ENCODE measurements at places on chromosomes 4 and X.

GRCh38 chr4:22416403-22416802, 99.5 kb downstream of the ADGRA3 start:
- no peak for DNase-seq

DNA sequence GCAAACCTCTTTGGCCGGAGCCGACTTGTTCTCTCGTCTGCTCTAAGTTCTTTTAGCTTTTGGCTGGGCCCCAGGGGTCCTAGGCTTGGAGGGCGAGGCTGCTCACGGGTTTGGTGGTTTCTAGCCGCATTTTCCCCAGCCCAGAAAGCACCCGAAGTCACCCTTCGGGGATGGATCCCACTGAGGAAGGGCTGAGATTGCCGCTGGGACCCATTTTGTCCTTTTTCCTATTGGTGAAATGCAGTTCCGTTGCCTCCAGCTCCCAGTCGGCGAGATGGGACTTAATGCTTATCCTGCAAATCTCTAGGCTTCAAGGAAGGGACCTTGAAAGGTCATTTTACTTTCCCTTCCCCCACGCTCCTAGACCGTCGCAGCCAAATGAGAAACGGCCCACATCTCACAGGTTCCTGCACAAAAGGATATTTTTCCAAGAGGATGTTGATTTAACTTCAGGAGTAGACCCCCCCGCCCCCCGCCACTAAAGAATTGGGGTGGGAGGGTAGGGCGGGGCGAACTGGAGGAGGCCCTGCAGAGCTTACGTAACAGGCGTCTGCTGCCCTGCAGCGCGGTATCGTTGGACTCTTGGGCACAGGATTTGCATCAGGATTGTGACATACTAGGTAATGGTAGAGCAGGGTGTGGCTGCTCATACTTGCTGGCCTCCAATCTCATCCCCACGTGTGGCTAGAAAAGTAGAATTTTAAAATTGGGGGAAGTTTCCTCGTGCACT, 564 bp downstream of the PGK1 start:
- peak; percentile 35 for DNase-seq

DNA sequence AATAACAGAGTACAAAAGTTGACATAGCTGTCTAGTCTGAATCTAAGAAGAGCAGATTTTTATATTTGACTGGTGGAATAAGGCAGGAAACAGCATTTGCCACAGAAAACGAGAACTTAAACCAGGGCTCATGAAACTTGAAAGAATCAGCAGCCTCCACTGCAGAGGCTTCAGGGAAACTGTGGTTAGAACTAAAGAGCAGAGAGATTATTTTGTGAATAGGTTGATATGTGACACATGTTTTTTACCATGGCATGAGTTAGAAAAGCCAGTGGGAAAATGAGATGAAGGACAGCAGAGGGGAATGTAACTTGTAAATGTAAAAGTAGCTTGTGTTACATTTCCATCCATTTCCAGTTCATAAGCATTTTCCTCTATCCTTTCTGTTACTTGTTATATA, 63.7 kb upstream of the CAMK2D start:
- DNase-seq: no peak

DNA sequence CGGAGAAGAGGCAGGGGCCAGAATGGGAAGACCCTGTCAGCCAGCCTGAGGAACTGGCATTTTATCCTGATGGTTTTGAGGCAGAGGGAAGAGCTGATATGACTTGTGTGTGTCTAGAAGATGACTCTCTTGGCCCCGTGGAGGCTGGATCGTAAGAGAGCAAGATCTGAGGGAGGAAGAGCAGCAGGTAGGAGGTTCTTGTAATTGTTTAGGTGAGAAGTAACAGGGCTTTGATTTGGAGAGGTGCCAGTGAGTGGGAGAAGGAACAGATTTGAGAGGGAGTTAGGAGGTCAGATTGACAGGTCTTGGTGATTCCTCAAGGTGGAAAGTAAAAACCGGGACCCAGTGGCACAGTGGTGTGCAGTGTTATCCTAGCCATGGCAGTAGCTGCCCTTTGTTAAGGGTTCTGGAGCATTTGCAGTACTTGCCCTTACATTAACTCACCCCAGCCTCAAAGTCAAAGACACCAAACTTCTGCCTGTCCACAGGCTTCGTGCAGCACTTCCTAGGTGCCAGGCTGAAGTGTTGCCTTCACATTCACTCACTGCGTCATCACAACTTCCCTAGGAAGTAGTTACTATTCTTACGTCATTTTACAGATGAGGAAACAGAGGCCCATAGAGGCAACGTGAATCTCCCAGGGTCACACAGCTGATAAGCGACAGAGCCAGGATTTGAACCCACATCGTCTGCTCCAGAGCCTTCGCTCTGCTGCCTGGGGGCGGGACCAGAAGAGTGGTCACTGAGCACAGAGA, 23.7 kb downstream of the RTL5 start:
- DNase-seq: no peak

DNA sequence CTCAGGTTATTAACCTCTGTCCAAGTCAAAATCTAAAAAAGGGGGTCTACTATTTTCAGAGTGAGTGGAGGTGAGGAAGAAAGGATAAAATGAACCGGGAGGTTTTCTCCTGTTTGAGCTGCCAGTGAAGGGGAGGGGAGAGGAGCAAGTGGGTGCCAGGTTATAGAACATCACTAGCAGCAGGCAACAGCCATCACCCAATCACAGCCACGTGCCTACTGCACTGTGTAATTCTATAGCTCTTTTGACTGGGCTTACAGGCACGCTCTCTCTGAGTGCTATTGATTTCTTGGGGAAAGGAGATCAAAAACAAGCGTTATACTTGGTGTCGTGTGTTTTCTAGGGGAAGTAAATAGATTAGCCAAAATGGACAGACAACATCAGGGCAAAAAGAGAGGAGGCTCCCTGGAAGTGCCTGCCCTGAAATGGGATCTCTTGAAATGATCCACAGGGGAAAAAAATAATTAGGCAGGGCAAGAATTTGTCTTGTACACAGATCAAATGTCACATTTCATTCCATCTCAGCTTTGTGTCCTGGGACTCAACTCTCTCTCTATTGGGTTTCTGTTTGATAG, 300.5 kb upstream of the LCORL start:
- DNase-seq: no peak

DNA sequence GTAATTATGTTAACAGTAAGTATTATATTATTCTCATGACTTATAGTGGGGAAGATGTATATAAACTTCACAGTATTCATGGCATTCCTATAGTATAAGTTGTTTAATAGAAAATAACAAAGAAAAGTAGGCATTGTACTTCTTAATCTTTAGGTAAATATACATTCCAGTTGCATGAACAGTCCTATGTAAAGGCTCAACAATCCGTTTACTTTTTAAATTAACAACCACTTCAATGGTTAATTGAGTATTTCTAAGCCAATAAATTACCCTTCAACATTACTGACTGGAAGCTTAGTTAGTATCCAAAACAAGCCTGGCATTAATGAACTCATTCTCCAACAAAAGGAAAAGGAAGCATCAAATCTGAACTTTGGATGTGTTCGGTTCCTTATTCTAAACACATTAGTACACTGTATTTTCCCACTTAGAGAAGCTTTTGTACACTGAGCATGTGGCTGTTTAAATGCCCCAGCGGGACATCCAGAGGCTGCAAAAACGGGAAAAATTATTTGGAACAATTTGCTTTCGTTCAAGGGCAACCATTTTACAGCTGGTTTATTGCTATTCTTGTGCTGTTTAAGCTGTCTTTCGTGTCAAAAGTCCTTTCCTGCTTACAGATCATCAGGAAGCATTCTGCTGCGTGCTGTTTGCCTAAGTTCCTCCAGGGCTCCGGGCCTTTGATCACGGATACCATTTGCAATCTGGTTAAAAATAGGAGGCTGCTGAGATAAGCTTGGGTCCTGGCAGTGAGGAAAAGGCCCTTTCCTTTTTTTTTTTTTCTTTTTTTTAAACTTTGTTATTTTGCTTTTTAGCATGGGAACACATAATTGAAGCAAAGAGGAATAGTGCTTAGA, 460.3 kb downstream of the SPRY1 start:
- DNase-seq: peak; percentile 16

DNA sequence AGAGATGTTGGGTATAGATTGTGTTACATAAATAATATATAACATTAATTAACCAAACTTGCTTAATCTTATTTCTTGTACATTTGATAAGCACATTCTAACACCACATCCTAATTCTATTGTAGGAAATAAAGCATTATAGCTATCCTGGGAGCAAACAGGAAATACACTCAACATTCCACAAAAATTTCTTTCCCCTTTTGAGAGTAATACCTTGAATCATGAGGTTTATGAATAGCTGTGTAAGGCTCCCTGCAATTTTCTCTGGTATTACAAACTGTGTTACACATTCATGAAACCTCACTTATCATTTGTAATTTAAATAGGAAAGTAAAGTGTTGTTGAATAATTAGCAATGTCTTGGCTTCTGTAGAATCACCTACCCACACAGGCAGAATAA, 95.1 kb downstream of the TMEM47 start:
- DNase-seq: no peak

- no peak for DNase-seq
Observed at GRCh38 chrX:71111141-71111843, at the start of gene IL2RG. TSS of gene IL2RG (minus strand) at chrX:71111577. CDS start at chrX:71111539, 38 bp downstream.

DNA sequence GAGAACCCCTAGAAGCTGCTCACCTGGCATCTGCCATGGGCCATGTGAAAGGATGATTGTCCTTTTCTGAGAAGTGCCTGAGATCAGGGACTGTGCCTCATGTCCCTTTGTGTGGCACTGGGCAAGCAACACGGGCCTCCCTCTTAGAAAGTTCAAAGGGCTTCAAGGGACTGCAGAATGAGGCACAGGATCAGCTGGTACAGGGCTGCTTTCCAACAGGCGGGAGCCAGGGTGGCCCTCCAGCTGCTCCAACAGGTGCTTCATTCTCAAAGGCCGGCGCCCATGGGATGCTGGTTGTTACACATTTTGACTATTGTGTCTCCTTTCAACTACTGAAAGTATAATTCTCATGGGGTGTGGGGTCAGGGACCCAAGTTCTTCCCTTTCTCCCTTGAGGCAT, 114.7 kb downstream of the ENPP6 start:
- DNase-seq: no peak

- no peak for DNase-seq
Observed at GRCh38 chr4:100026066-100026465, 76.0 kb upstream of the H2AZ1 start.

GRCh38 chr4:6268650-6269615, 717 bp upstream of the WFS1 start:
- no peak for DNase-seq

GRCh38 chr4:38723726-38724474, 58.9 kb downstream of the TLR10 start:
- DNase-seq: no peak

DNA sequence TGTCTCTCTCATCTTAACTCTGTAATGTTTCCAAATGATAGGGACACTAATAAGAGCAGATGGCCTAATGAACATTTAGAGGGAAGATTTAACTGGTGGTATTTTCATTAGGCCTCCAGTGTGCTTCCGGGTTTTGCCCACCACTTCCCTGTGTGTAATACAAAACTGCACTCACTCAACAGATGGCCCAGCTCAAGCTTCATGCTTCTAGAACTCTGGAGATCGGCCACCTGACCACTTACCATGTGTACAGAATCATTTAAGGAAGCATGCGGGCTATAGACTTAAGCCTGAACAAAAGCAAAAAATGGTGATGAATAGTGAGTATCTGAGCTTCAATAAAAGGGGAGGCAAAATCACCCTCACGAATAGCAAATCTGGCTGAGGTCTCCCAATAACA, 89.3 kb downstream of the SH2D1A start:
- no peak for DNase-seq

GRCh38 chr4:21811565-21811964, 137.0 kb downstream of the KCNIP4 start:
- DNase-seq: no peak

DNA sequence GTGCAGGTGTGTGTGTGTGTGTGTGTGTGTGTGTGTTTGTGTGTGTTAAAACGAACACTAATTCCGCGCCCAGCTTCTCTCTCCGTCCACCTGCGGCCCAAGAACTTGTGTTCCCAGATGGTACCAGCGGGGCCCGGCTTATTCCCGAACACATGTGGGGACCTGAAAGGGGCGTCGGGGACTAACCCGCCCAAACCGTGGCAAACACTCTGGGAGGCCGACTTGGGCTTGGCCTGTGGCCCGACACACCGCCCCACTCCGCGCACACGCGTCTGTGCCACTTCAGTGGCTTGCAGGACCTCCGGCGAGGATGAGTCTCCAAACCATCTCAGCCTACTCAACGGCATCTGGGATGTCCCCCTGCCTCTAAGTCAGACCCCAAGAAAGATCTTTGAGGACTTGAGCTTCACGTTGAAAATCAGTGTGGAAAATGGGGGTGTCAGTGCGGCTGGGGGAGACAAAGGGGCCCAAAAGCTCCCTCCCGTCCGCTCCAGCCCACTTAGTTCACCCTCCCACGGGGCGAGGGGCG, 790 bp upstream of the HHIP start:
- peak; percentile 8 for DNase-seq

- DNase-seq: no peak
Observed at GRCh38 chr4:31078661-31079060, 358.5 kb downstream of the PCDH7 start.

GRCh38 chr4:79290376-79290775, 35.5 kb downstream of the NAA11 start:
- DNase-seq: no peak

GRCh38 chr4:10521424-10521823, 64.2 kb upstream of the ZNF518B start:
- no peak for DNase-seq

DNA sequence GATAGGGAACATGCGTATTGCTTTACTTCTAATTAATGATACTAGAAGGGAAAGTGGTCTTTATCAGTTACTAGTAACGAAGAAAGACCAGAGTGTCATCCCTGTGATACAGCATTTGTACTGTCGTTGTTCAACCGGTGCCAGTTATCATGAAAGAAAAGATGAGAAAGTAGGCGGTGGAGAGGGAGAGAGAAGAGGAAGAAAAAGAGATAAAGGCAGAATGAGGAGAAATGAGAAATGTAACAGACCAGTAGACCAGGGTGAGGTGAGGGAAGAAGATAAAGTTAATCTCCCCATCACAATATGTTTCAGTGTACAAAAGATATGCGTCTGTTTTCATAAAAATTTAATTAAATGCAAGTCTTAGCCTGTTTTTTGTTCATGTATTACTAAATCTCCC, 135.2 kb upstream of the HPGD start:
- no peak for DNase-seq

- DNase-seq: no peak
Observed at GRCh38 chr4:146458594-146458993, 63.1 kb downstream of the SLC10A7 start.

- DNase-seq: no peak
Observed at GRCh38 chr4:187715466-187715865, 280.1 kb upstream of the ZFP42 start.

- DNase-seq: no peak
Observed at GRCh38 chr4:17962171-17962570, 59.4 kb downstream of the LCORL start.

- DNase-seq: no peak
Observed at GRCh38 chr4:22493523-22493922, 22.3 kb downstream of the ADGRA3 start.

All from urothelium cell line (cell line).